ENCODE measurements at places on chromosomes 3 and 15. TPM values are rescaled to one million over a fixed set of nuclear protein-coding genes. Genes with fewer than 3 reads are reported as not detected.
A peak's percentile ranks its signal among the peaks of the same experiment; 100 is the strongest.

FAM174B gene
- 35.2 TPM for polyA plus RNA-seq

SLC22A13 gene
- 4.4 TPM for polyA plus RNA-seq

ITGA11 gene
- polyA plus RNA-seq: 3.6 TPM

CCDC9B gene
- 6.3 TPM for polyA plus RNA-seq

PLSCR5 gene
- polyA plus RNA-seq: not detected

RSL24D1 gene
- 124 TPM for polyA plus RNA-seq

FAN1 gene
- 41.9 TPM for polyA plus RNA-seq

TIGIT gene
- 0.08 TPM for polyA plus RNA-seq

PLA2G4E gene
- polyA plus RNA-seq: not detected

HHATL gene
- 0.88 TPM for polyA plus RNA-seq

UNC13C gene
- polyA plus RNA-seq: 11.3 TPM

CPA3 gene
- 0.48 TPM for polyA plus RNA-seq

BUB1B gene
- 45.9 TPM for polyA plus RNA-seq

HIGD1A gene
- 145 TPM for polyA plus RNA-seq

- DNase-seq: no peak
Measured at GRCh38 chr3:110193074-110193473, 855.7 kb upstream of the DPPA4 start.

GRCh38 chr3:123013876-123014275, 13.7 kb downstream of the SEMA5B start:
- no peak for DNase-seq

- DNase-seq: peak; percentile 86
Measured at GRCh38 chr15:71411538-71412482, 296.5 kb downstream of the THSD4 start.

- no peak for DNase-seq
Measured at GRCh38 chr3:175233957-175234940, 375.1 kb downstream of the NAALADL2 start.

DNA sequence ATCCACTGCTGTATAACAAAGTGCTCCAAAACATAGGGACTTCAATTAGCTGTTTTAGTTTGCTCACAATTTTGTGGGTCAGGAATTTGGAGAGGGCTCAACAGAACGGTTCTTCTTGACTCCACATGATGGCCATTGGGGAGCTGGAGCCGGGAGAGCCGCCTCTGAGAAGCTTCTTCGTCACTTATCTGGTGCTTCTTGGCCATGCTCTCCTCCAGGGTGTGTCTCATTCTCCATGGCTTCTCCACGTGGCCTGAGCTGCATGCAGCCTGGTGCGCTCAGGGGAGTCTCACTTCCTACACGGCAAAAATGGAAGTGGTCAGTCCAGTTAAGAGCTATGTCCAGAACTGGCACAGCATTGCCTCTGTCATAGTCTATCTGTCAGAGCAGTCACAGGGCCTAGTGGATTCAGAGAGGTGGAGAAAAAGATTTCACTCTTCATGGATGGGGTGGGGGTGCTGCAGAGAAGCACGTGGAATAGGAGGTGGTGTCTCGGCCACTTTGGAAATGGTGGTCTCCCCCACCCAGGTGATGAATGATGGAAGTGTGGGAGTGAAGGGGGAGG, 26.3 kb upstream of the PRR23E start:
- DNase-seq: no peak

DNA sequence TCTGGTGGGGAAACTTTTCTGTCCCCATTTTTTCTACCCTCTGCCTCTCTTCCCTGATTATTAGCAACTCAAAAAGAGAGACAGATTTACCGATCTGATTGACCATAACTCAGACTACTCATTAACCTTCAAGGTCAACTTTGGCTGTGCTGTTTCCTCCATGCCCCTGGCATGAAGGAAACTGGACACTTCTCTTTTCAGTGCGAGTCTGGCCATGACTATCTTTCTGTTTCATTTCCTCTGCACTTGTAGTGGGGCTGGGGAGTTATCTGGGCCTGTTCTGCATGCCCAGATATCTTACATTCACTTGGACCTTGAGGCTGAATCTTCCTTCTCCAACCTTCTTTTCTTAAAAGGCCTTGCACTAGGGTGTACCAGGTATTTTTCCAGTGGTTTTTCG, 76.9 kb upstream of the SLCO2A1 start:
- DNase-seq: no peak

DNA sequence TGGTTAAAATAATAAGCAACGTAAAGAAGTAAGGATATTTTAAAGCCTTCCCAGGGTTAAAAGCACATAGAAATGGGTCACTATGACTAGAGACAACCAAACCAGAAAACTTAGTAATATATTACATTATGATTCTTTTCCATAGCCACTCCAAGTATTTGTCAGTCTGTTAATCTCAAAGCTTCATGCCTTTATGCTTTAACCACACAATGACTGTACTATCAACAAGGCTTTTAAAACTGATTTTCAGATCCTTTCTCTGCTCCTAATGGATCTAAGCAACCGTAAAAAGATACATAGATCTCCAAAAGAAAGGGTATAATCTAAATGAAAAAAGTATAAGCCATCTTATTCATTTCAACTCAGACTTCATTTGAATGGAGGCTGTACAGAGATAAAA, 14.4 kb downstream of the SECISBP2L start:
- DNase-seq: no peak

DNA sequence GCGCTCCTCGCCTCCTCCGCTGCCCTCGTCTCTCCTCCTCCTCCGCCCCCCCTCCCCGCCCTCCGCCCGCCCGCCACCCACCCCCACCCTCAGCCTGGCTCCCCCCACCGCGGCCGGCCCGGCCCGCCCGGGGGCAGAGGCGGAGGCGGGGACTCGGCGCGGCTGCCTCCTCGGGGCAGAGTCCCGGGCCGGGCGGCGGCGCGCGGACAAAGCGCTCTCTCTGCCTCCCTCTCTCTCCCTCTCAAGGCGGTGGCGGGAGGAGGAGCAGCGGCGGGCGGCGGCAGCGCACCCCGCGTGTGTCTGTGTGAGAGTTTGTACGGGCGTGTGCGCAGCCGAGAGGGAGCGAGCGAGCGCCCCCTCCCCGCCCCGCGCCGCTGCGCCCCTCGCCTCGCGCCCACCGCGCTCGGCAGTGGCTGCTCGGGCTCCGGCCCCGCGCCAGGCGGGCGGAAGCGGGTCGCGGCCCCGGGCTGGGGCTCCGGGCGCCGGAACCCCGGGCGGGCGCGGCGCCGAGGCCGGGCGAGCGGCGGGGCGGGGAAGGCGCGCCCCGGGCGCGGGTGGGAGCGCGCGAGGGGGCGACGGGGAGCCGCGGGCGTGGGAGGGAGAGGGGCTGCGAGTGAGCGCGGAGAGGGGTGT, at the start of gene IGF2BP2:
IGF2BP2 (minus strand) TSS at position 37 of the 633 bp plus-strand sequence. CDS start 82 bp downstream, outside the sequence.
- DNase-seq: peak; percentile 83

- no peak for DNase-seq
Measured at GRCh38 chr3:24145981-24146822, 201.1 kb downstream of the NR1D2 start.

DNA sequence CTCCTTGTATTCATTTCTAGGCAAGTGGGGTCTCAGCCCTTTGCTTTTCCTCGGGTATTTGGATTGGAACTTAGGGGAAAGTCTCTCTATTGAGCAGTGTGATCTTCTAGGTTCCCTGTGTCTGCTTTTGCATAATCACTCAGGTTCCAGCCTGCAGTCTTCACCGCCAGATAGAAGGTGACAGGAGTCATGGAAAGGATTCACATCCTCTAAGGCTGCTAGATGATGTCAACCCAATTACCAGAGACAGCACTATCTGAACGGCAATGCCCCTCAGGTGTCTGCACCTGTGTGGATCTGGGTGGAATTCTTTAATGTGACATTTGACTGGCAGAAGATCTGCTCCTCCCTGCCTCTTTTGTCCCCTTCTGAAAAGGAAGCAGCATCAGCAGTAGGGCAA, 177.7 kb downstream of the P3H2 start:
- no peak for DNase-seq

- no peak for DNase-seq
Measured at GRCh38 chr3:98977520-98977919, 76.0 kb upstream of the DCBLD2 start.

DNA sequence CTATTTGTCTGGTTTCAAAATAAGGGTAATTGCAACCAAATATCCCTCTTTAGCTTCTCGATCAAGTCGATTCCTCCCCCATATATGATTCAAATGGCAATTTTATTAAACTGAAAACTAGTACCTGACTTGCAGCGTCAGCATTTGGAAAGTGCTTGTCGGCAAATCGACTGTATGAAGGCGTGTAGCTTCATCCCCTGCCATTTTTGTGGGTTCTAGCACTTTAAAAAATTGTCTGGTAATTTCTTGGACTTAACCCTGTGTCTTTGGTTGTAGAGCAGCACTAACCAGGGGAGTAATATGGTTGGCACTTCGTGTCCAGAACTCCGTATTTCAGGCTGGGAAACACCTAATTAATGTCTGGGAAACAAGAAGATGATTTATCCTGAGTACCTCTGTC, 573 bp downstream of the MME start:
- DNase-seq: no peak

GRCh38 chr15:60853109-60853508, 374.2 kb upstream of the ICE2 start:
- DNase-seq: no peak

DNA sequence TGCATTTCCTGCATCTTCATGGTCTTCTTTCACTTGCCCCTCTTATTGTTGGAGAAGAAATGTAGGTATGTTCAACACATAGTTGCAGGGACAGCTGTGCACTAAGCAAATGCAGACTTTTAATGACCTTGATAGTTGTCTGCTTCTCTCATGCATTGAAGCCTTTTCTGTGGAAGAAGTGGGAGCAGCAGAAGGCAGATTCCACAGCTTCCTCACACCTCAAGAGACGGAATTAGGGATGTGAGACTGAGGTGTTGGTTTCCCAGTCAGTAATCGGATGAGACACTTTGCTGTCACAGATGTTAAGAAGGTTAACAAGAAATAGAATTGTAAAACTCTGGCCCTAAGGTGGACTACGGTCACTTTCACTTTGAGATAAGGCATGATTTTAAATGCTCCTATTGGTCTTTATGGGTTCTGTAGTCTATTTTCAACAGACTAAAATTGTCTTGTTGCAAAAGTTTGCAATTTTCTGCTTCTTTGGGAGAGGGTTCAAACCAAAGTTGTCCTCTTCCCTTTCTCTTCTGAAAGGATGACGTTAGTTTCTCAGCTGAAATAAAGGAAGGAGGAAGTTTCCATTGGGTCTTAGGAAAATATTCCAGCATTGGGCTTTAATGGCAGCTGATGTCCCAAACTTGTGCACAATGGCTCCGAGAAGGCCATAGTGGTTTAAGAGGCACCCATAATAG, 117.4 kb downstream of the LPP start:
- DNase-seq: no peak

GRCh38 chr3:12948891-12949711, 107.7 kb upstream of the RPL32 start:
- DNase-seq: no peak

GRCh38 chr3:56468184-56469106, at the start of gene ERC2:
TSS of gene ERC2 (minus strand) at chr3:56468467.
- peak; percentile 68 for DNase-seq

GRCh38 chr15:100461049-100461448, 67.7 kb downstream of the CERS3 start:
- no peak for DNase-seq

DNA sequence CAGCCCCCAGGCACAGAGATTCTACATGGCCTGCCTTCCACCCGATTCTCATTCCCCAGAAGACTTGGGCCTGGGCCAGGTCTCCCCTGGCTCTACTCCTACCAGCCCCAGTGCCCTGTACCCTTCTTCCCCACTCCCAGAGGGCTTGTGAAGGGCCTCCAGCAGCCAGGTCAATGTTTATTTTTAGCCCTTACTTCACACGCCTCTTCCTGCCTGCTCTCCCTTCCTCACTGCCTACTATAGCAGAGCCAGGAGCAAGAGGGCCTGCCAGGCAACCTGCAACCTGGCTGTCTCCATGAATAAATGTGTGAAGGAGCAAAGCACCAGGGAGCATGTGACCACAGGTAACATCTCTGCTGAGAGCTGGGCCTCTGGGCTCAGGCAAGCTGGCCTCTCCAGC, 26.4 kb upstream of the APEH start:
- no peak for DNase-seq

- DNase-seq: no peak
Measured at GRCh38 chr15:89444241-89445225, 51.9 kb downstream of the RHCG start.

DNA sequence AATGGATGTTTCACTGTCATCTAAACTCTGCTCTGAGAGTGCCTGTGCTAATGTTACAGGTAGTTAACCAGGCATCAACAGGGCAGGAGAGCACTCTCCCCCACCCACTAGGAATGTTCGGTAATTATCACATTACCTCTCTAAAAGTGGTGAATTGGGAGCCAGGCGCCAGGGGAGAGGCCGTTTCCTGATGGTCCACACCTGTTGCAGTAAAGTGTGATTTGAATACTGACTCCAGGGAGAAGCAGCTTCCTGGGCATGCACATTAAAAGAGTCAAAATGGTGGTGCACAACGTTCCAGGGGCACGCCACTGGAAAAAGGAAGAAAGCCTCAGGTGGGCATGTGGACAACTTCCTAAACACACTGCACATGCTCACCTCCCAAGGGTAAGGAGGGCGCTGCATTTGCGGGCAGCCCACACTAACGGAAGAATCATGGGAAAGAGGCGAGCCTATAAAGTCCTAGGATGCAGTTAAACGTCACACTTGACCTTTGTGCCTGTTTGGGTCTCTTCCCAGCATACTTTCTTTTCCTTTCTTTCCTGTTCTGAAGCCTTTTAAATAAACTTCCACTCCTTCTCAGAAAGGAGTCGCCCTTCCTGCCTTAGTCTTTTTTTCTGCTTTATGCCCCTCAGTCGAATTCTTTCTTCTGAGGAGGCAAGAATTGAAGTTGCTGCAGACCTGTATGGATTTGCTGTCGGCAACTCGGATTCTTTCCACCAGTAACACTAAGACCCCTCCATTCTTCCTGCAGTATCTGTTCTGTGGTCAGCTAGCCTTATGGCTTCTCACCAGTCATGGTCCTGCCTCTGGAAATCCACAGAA, 28.9 kb upstream of the GPD1L start:
- DNase-seq: peak; percentile 53

DNA sequence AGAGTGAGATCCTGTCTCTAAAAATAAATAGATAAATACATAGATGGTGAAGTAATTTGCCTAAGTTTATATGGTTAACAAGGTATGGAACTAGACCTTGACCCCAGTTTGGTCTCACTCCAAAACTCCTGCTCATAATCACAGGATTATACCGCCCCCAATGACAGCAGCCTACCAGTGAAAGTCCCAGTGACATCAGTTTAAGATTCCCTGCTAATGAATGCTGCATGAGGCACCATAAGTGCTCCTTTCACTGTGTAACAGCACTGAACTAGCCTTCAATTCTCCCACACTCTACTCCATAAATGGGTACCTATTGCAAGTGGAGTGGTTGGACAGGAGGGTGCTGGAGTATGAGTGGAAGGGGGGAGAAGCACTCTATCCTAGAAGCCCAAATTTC, 23.7 kb upstream of the THSD4 start:
- DNase-seq: no peak
